ENCODE measurements at places on chromosomes 4 and X.

DNA sequence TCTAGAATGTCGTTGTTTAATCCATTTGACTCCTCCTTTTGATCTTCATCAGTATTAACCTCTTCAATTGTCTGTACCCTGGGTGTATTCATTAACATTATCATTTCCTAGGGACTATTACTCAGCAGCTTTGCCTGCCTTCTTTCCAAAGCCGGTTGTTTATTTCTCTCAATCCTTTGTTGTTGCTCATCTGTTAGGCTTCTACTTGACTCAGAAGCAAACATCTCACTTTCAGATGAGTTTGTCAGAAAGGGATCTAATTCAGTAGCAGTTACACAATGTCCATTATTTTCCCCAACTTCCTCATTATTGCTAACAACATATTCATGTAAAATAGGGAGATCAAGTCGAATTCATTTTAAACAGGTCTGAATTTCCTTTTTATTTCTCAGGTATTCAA, 22.1 kb upstream of the HSD17B10 start:
- DNase-seq, result no peak

DNA sequence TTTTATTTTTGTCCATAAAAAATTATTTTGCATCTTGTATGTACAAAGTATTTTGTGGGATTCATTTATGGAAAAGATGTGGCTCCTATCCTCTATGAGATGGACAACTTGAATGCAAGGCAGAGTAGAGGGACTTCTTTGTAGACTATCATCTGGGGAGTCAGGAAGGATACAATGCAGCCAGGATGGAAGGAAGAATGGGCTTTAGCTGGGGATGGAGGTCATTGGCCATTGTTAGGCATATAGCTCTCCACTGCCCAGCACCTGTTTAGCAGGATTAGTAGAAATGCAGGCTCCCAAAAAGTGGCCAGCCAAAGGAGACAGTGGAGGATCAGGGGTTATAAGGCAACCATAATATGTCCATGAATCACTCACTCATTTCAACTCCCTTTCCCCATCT, 5.1 kb upstream of the TLL1 start:
- peak; percentile 40 for DNase-seq

GRCh38 chr4:125254106-125254505, 60.6 kb upstream of the FAT4 start:
- DNase-seq, result no peak

GRCh38 chrX:140572724-140573123, 67.9 kb upstream of the SOX3 start:
- DNase-seq, result peak; percentile 30

GRCh38 chrX:17475449-17476217, 100.6 kb downstream of the NHS start:
- no peak for DNase-seq

GRCh38 chr4:16066586-16067128, 17.2 kb downstream of the PROM1 start:
- DNase-seq, result no peak

- DNase-seq, result no peak
These were observed 6.7 kb upstream of the HSD17B10 start for GRCh38 chrX:53440621-53441517.

GRCh38 chr4:79977131-79977840, 95.7 kb downstream of the ANTXR2 start:
- no peak for DNase-seq

- no peak for DNase-seq
These were observed 953.4 kb downstream of the FAT4 start for GRCh38 chr4:126268106-126268505.

- DNase-seq, result no peak
These were observed 127.1 kb upstream of the SLC4A4 start for GRCh38 chr4:71211748-71212147.

GRCh38 chr4:56746639-56747038, 65.5 kb upstream of the HOPX start:
- DNase-seq, result no peak

GRCh38 chr4:100367451-100367850, 150.4 kb downstream of the EMCN start:
- DNase-seq, result no peak

GRCh38 chrX:51332188-51332942, at the start of gene NUDT10:
TSS of gene NUDT10 (plus strand) at chrX:51332822. CDS start at chrX:51332966, 144 bp downstream.
- peak; percentile 64 for DNase-seq

DNA sequence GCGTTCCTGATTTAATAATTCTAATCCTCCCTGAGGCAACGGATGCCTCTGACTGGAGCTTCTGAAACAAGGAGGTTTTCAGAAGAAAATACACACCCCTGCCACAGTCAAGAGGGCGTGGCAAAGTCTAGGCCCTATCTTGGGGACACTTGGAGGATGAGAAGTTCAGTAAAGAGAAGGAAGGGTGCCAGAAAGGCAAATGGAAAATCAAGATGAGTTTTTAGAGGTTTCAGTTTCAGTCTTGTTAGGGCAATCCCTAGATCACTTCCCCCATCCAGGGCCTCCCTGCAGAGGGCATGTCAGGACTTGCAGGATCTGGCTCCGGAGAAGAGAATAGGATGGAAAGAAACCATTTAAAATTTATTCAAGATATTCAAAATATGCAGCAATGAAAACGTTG, 28.5 kb upstream of the FGF2 start:
- DNase-seq, result peak; percentile 36

Data from iPS-NIHi11 (cell line).